Right ventricle myocardium superior (tissue), 1 donor: ENCODE measurements at places on chromosomes 16 and 17. TPM values are rescaled to one million over a fixed set of nuclear protein-coding genes. Genes with fewer than 3 reads are reported as not detected.

SULT1A3 gene
- 3.3 TPM for total RNA-seq

RNU2-1 gene
- total RNA-seq = 9,490 TPM

TXNDC11 gene
- 18.6 TPM for total RNA-seq

MT4 gene
- not detected for total RNA-seq

YBX2 gene
- total RNA-seq = 0.75 TPM

ERN1 gene
- total RNA-seq = 6.7 TPM

CDRT15 gene
- not detected for total RNA-seq

- DNase-seq = no peak
Observed at GRCh38 chr17:40173091-40173777, 4.0 kb upstream of the RAPGEFL1 start.

GRCh38 chr16:73215678-73216377 lies 167.9 kb upstream of the ZFHX3 start:
- no peak for DNase-seq

GRCh38 chr16:80619824-80620223 lies 79.0 kb downstream of the DYNLRB2 start:
- no peak for DNase-seq

DNA sequence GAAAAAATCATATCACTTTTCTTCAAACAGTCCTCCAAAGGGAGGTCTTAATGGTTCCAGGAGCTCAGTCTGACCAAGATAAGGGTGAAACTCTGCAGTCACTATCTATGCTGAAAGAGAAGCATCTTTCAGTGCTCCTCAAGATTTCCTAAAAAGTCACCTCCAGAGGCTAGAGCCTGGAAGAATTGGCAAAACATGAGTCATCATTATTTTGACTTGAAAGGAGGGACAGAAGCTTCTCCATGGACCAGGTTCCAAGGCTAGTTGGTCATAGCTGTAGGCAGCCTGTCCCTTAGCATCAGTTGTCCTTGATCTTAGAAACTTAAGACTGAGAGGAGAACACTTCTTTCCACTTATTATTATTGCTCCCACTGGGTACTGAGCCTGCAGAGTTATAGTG lies 219.0 kb upstream of the ASIC2 start:
- DNase-seq = no peak

DNA sequence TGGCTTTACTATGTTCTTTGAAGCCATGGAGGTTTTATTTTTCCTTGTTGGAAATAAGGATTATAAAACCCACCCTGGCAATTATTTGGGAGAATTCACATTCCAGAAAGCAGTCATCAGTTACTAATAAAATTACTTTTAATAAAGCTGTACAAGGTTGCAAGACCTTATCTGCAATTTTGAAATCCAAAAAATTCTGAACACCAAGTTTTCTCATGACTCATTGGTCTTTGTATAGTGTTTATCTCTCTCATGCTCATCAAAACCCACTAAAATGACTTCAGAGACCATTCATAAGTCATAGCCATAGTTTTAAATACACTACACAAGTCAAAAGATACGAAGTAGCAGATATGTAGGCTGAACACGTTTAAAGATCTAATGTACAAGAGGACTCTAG lies 6.0 kb upstream of the KRT38 start:
- DNase-seq = no peak

- peak; percentile 70 for DNase-seq
Observed at GRCh38 chr17:7336240-7337175, at the start of gene ACAP1. ACAP1 (plus strand) TSS chr17:7336529; CDS start chr17:7336735, 206 bp downstream.

DNA sequence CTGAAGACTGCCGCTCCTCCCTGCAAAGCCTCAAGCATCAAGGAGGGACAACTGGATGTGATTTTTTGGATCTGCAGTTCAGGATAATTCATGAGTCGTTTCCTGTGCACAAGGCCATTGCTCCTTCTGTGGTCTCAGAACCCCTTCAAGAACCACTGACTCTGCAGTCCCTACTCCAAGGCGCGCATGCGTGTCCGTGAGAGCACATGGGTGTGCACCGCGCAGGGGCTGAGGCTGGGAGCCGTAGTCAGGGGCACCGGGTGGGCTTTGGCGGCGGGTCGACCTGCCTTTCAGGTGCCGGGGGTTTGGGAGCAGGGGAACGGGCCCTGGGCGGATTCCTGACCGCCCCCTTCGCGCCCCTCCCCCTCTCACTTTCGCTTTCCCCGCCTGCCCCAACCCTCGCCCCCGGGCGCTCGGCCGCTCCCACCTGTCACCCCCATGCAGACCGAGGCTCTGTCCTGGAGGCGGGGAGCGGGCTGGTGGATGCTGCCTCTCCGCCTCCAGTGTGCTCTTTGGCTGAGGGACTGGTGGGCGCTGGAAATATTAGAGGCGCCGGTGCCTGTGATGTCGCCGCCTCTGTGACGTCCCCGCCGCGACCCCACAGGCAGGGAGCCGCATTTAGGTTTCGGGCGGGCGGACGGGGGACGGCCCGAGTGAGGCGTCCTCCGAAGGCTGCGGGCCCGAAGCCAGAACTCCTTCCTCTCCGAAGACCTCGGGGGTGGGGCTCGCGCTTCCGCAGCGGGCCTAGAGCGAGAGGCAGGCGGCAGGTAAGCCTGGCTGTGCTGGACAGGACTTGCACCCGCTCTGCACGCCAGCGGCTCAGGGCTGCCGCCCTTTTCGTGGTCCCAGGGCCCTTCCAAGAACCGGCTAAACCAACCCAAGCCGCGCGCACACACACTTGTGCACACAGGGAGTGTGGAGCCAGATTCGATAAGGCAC lies at the start of gene SPATA32:
Gene SPATA32, minus strand, starts transcription at position 518 of the 939 bp plus-strand sequence. Its CDS starts 78 bp downstream, at position 440.
- DNase-seq = peak; percentile 83

- no peak for DNase-seq
Observed at GRCh38 chr17:32773856-32774694, 102.8 kb downstream of the MYO1D start.

GRCh38 chr16:73240920-73241319 lies 193.0 kb upstream of the ZFHX3 start:
- no peak for DNase-seq

- no peak for DNase-seq
Observed at GRCh38 chr16:25210758-25211157, 6.0 kb upstream of the AQP8 start.

GRCh38 chr17:76805319-76805718 lies 62.9 kb upstream of the MGAT5B start:
- no peak for DNase-seq

DNA sequence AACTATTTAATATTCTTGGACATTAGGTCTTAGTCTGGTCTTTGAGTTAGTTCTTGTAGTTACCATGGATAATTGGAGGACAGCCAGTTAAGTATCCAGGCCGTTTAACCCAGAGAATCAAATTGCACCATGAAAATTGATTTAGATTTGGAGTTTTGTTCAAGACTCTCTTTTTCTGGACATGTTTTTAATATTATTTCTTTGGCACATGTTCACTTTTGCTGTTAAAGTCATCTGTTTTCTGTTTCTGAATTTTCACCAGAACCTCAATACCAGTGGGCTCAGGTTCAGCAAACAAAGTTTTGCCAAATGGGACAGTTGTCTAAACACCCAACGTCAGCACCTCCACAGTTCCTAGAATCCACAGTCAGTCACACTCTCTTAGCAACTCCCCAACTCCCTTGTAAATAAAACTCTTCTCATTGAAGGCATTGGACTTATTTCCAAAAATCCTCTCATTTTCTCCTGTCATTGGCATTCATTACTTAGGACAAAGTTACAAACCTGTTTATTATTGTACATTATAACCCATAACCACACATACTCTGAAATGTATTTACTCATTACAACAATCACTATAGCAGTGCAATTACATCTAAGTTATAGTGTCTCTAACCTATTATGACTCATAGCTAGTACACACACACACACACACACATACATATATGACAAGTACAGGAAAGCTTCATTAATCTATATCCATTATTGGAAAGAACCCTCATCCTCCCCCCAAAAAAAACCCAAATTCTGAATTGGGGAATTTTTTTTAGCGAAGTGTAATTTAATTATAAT lies 33.5 kb upstream of the DNAH9 start:
- DNase-seq = no peak

DNA sequence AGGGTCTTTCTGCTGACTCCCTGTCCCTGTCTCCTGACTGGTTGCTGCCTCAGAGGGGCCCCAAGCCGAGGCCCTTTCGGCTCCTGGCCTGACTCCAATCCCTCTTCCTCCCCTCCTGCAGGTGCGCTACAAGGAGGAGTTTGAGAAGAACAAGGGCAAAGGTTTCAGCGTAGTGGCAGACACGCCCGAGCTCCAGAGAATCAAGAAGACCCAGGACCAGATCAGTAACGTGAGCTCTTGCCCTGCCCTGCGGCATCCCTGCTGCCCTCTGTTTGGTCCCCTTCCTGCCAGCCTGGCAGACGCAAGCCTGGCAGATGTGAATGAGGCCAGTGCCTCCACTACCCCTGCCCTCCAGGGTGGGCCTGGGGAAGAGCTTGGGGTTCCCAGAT lies 27.1 kb upstream of the LASP1NB start:
- DNase-seq = no peak

GRCh38 chr17:75645501-75645888 lies 12.3 kb downstream of the SMIM5 start:
- DNase-seq = no peak

- no peak for DNase-seq
Observed at GRCh38 chr16:14070555-14070876, 603 bp upstream of the MRTFB start.

DNA sequence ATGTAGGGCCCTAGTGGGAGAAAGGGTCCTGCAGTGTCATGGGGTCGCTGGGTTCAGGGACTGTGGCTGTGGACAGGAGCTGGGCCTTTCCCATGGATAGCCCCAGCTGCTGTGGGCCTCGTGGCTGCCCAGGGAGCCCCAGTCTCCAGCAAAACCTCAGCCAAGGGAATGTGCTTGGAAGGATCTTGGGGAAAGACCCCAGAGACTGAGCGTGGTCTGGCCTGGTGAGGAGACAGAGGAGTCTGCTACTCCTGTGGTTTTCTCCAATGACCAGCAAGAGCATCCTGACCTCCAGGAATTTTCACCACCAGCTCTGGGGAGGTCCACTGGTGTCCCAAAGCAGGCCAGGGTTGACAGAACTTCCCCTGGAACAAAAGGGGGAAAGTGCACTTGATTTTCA lies 42.3 kb downstream of the RNF112 start:
- DNase-seq = no peak

DNA sequence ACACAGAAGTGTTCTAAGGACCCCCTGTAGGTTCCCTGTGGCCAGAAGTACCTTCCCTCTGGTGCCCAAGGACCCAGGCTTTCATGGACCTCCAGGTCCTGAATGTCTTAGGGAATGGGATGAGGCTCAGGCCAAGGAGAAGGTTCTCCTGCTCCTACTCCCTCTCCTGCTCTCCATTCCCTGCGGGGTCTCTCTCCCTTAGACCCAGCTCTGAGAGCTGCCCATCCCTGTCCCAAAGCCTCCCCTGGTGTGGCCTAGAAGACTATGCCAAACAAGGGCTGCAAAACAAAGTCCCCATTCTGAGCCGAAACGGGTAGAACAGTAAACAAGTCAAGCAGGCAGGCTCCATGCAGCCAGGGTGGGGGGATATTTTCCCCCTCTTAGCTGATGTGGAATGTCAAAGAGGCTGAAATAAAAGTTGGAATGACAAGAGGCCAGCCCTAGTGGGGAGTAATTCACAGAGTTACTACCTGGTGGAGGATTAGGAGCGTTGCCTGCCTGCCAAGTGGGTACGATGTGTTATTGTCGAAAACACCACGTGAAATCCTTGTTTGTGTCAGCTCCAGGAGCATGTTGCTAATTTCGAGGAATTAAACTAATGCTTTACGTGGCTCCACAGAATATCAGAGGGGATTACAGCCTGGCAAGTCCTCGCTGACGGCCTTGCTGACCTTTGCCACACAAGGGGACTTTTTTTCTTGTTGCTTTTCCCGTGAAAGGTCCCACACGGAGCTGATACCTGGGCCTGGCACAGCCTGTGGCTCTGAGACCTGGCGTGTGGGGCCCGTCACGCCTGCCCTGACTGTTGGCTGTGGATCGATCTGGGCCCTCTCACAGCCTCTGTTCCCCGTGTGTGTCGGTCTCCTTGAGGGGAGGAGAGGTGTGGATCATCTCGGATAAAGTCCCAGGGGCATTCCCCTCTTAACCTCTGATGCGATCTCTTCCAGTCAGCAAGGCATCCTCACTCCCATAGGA lies 2.9 kb downstream of the WFIKKN2 start:
- DNase-seq = no peak

- no peak for DNase-seq
Observed at GRCh38 chr17:59829217-59830006, 63.3 kb downstream of the TUBD1 start.

GRCh38 chr17:52149626-52150025 lies 8.9 kb downstream of the CA10 start:
- no peak for DNase-seq

GRCh38 chr17:62750631-62751051 lies 57.5 kb downstream of the MARCHF10 start:
- no peak for DNase-seq

GRCh38 chr17:59844884-59845594 lies 47.7 kb downstream of the TUBD1 start:
- DNase-seq = no peak

DNA sequence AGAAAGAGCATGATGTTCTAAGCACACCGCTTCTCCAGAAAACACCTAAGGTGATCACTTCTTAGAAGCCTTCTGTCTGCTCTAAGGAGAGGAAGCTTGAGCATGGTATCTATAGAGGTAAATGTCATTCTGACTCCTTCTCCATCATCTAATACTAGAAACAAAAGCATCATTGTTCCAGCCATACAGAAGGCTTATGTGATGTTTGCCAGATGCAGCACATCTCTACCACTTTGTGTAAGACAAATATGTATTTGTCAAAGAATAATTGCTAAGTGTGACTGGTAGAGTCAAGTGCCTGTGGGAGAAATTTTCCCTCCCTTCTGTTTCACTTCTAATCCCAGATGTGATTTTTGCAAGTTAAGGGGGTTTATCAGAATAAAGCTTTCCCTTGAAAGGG lies 217.1 kb downstream of the HS3ST3A1 start:
- DNase-seq = no peak

DNA sequence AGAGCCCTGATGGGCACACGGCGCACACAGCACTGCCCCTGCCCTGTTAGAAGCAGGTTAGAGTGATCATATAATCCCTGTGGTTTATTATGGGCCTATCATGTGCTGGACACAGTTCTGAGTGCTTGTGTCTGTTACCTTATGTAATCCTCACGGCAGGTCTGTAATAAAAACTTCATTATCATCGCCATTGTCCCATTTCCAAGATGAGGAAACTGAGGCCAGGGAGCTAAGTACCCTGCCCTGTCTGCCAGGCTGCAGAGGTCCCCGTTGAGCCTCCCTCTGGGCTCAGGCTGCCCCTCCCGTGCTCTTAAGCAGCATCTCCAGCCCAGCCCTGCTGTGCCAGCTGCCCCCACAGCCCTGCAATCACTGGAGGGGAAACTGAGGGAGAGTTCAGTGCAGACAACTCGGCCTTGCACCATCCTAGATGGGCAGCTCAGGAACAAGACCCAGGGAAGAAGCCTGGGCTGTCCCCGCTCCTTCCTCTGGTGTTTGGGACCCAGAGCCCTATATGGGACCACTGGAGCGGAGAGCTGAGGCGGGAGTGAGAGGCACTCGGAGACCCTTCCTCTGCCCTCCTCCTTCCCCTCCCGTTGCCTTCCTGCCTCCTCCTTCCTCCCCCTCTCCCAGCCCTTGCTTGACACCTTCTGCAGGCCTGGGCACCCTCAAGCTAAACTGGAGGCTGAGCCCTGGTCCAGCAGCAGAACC lies 42.0 kb downstream of the WNT3 start:
- DNase-seq = no peak
